ENCODE measurements at places on chromosomes 7 and 10.

DNA sequence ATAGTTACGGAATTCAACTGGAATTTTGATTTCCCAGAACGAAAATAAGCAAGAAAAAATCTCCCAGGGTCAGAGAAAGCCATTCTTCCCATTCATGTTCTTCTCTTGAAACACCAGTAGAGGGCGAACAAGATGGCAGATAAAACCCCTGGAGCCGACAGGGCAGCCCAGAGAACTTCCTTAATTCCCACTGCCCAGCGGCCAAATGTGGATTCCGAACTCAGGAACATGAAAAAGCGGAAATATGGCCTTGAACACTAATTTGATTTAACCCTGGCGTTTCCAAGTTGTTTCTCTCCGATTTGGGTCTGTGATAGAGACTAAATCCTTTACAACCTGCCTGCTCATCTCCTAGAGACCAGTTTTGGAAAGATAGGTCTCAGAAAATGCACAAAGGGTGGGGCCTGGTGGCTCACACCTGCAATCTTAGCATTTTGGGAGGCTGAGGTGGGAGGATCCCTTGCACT, 100.7 kb upstream of the WAC start:
- DNase-seq: peak; percentile 14

DNA sequence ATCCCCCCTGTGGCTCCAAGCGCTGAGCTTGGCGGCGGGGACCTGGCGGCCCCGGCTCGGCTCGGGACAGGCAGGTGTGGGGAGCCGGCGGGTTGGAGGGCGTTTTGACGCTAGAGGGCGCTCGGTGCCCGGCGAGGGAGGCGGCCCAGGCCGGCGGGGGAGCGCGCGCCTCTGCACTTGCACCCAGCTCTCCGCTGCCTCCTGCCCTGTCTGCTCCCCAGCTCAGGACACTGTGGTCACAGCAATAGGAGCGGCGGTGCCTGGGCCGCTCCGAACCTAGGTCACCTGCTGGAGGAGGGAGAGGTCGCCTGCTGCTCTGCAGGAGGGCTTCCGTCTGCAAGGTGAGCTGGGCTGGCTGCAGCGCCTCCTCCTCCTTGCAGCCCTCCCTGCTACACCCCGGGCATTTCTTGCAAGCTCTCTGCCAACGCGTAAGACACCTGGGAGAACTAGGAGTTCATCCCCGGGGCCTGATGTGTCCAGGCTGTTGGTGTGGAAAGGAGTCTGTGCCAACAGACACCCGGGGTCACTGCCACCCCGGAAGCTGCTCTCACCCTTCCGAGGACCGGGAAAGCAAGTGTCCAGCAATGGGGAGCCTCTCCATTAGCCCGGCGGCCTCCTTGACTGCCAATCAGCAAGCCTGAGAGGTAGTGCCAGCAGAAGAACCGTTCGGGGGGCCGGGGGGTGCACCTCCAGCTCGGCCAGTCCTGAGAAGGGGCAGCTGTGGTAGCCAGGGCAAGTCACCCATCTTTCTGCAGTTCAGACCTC, 620.4 kb downstream of the GALNT17 start:
- DNase-seq: peak; percentile 63

DNA sequence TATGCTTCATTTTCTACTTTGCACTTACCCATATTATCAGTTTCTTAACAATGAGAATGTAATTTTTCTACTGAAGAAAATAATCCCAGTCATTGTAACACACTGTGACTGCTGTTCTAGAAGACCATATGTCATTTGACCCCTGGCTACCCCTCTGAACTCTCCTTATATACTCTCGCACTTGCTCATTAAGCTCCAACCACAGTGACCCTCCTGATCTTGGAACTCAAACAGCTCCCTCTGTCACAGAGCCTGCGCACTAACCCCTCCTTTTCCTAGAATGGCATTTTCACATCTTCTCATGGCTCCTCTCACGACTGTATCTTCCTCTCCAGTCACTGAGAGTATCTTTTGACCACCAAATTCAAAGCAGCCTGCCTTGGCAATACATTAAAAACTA, 169.7 kb downstream of the CACNA2D1 start:
- no peak for DNase-seq

- DNase-seq: no peak
These were observed at the start of gene PTN for GRCh38 chr7:137343281-137343841. TSS of gene PTN (minus strand) at chr7:137343733. CDS start at chr7:137254973, 88,760 bp downstream.

DNA sequence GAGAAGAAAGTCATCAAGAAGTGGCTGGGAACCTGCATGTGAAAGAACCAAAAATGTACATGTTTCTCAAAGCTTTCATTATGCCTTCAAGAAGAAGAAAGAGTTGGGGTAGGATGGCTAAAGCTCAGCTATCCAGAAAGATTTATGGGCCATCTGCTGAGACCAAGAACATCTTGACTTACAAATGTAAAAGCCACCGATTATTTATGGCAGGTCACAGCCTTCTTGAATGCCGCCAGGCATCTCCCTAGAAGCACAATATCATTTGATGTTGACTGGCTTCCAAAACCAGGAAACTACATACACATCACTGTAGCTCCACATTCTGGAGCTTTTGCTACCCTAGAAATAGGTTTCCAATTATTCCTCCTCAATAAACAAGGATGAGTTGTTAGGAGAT, 254.2 kb upstream of the AOAH start:
- no peak for DNase-seq

- DNase-seq: no peak
These were observed 3.0 kb downstream of the RET start for GRCh38 chr10:43079856-43080255.

DNA sequence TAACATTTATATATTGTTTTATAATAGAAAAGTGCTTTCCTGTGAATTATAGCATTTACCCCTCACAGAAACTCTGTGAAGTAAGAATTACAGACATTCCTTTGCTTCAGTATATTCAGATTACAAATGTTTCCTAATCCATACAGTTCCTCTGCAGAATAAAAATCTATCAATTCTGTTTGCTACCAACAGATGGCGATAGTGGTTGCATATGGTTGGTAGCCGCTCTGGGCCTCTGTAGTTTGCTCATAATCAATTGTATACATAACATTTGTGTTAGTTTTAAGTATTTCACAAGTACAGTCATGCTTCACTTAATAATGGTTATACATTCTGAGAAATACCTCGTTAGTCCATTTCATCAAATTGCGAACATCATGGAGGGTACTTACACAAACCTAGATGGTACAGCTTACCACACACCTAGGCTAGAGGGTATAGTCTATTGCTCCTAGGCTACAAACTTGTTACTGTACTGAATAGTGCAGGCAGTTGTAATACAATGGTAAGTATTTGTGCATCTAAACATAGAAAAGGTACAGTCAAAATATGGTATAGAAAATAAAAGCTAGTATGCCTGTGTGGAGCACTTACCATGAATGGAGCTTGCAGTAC, 94.4 kb upstream of the STEAP4 start:
- DNase-seq: no peak

- DNase-seq: no peak
These were observed 289.2 kb downstream of the FZD1 start for GRCh38 chr7:91553410-91553895.

DNA sequence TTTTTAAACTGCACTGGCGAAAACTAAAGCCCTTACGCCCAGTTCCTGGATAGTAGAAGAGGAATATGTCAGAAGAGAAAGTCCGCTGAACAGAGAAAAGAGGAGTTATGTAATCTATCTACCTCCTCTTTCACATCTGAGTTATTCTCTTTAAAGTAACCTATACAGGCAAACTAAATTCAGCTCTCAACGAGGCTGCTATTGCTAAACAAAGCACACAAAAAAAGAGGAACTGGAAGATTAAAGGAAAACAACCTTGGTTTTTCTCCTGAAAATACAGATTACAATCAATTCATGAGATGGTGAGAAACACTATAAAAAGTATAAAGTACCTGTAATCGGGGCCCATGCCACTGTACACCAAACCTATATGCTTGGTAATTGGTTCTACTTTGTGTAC, 5.8 kb downstream of the PSMA2 start:
- no peak for DNase-seq

DNA sequence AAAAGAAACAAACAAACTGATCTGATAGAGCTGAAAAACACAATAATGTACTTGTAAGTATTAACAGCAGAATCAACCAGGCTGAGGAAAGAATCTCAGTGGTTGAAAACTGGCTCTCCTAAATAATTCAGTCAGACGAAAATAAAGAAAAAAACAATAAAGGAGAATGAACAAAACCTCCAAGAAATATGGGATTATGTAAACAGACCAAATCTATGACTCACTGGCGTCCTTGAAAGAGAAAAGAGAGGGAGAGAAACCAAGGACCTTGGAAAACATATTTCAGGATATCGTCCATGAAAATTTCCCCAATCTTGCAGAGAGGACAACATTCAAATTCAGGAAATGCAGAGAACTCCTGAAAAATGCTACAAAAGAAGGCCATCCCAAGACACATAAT, 62.9 kb downstream of the FBXL13 start:
- no peak for DNase-seq

DNA sequence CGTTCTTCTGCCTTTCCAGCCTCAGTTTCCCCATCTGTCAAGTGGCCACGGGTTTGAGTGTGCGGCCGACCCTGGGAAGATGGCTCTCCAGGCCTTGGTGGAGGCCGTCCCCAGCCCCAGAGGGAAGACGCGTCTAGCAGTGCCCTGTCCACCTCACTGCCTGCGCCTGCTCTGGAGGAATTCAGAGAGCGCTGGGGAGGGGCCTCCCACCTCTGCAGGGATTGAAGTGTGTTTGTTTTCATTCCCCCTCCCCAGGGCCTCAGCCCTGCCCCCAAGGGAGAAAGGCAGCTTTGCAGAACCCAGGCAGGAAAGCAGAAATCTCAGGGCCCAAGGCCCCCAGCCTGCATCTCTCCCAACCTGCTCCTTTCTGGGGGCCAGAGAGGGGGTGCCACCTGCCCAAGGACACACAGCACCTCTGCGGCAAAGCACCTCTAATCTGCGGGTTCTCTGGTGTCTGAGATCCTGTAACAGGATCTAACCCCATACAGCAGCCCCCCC, 91.0 kb downstream of the MICALL2 start:
- DNase-seq: no peak

- DNase-seq: no peak
These were observed 23.2 kb downstream of the RAPGEF5 start for GRCh38 chr7:22333680-22334141.

- no peak for DNase-seq
These were observed 697.8 kb downstream of the NRG3 start for GRCh38 chr10:82572744-82573143.

DNA sequence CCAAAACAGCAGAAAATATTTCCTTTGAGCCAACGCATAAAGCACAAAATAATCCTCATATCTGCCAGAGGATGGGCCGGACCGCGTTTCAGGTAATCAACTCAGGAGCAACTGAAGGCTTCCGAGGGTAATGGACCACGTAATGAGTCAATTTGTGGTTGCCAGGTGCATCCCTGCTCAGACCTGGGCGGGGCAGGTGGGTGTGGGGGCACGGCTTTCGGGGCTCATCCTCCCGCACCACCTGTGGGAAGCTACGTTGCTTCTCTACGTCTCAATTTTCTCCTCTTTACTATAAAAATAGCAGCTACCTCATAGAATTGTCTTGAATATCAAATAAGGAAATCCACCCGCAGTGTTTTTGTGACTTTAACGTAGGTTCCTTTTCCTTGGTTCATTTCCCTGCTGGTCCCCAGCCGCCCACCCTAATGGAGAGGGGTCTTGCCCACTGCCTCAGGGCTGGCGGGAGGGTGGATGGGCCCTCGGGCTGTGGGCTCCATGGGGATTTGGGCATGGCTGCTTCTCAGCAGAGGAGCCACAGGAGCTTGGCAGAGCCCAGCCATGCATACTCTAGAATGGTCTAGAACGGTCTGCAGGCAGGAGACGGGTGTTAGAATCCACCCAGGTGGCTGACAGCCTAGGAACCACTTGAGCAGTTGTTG, 324.7 kb downstream of the ADARB2 start:
- DNase-seq: no peak

DNA sequence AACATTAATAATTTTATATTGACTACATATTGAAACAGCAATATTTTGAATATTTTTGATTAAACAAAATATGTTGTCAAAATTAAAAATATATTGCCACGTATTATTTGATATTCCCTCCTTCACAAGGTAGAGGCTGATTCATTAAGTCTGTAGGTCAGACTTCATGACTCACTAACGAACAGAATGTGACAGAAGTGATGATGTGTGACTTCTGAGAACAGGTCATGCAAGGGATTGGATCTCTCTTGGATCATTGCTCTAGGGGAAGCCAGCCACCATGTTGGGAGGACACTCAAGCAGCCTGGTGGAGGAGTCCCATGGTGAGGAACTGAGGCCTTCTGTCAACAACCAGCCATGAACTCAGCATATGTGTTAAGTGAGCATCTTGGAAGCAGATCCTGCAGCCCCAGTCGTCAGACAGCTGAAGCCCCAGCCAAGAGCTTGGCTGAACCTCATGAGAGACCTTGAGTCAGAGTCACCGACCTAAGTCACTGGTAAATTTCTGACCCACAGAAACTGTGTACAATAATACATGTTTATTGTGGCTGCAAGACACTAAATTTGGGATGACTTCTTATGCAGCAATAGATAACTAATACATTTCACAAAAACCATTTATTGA, 66.6 kb downstream of the HTR5A start:
- DNase-seq: no peak

- no peak for DNase-seq
These were observed 97.5 kb downstream of the UBE2H start for GRCh38 chr7:129855234-129855673.

- no peak for DNase-seq
These were observed 123.4 kb downstream of the SPAG6 start for GRCh38 chr10:22468570-22469320.

GRCh38 chr7:76372984-76373833, 14.4 kb upstream of the YWHAG start:
- DNase-seq: no peak

- no peak for DNase-seq
These were observed 29.1 kb downstream of the CPED1 start for GRCh38 chr7:121017586-121017985.

DNA sequence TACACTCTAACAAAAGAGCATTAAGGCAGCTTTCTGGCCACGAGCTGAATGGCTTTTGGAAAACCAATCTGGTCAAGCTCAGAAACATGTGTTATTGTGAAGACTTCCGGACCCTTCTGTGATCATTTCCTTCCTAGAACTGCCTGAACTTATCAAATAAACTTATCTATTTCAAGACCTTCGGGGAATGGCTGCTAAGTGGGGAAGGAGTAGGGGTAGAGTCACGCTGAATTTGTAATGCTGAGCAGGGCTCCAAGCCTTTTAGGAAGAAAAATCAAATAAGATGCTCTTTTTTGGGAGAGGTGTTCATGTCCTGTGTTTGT, 56.6 kb downstream of the PAPSS2 start:
- no peak for DNase-seq

DNA sequence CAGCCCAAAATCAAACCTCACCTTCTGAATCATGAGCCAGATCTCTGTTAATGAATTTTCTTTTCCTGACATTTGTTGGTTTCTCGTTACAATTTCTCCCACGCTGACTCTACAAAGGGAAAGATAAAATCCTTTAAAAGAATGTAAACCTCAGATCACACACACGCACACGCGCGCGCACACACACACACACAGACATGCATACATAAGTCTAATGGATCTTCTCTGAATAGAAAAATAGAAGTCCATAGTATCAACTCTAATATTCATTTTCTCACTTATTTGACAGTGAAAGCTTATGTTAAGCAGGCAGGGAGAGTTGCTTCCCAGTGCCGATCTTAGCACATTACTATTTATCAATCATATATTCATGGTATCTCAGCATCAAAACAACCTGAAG, 1.4 kb downstream of the ETV1 start:
- DNase-seq: no peak

- DNase-seq: no peak
These were observed 29.6 kb upstream of the SFRP5 start for GRCh38 chr10:97801422-97801821.
